Daoy (cell line): ENCODE measurements at places on chromosomes 6 and 20.

GRCh38 chr6:62721408-62721807 lies 435.4 kb upstream of the KHDRBS2 start:
- DNase-seq = no peak

DNA sequence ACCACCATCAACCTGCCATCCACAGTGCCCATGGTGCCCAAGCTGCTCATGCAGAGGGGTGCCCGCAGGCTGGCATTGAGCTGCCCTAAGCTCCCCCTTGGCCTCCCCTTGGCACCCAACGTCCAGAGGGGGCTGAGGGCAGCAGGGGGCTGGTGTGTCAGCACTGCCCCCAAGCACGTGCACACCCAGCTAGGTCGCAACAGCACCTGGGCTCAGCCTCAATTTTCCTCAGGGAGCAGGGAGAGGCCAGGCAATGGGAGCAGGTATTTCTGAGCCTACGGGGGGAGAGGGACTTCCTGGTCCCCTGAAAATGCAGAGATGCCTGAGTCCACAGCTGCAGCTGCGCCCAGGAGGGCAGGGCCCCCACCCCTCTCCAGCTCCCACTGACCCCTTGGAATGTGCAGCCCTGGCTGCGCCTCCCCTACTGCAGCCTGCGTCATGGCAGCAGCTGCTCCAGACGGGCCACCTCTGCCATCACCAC lies 204.2 kb downstream of the ANKRD60 start:
- DNase-seq = no peak

GRCh38 chr20:45419188-45420091 lies 3.5 kb downstream of the PIGT start:
- DNase-seq = peak; percentile 96

DNA sequence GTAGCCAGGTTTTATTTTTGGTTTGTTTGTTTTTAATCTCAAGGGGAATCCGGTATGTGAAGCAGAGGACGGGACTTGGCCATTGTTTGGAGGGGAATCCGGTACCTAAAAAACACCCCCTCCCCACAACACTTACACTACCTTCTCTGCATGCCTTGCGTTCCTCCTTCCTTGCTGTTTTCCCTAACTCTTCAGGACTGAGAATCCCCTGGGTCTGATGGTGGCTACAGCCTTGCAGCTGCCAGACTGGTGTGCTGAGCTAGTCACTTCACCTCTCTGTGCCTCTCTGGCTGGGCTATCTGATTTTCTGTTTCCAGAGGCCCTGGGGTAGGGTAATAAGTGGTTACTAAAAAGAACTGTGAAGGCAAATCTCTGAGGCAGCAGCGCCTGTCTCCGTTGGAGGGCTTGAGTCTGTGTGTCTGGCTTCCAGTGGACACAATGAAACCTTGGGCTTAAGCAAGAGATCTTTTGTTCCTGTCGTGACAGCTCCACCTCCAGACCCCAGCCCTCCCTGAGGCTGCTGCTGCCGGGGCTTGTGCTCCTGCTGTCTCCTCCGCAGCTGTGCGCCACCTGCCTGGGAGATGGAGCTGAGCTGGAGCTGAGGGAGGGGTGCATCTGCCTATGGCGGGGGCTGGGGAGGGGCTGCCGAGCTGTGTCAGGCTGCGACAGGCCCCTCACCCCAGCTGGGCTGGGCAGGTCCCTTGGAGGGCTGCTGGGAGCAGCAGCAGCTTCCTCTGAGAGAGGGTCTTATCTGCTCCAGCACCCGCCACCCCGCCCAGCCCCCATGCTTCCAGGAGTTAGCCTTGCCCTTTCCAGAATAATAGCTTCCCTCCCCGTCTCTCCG lies 65.8 kb upstream of the CCDC167 start:
- no peak for DNase-seq

GRCh38 chr6:148827416-148828045 lies 80.7 kb downstream of the UST start:
- no peak for DNase-seq

DNA sequence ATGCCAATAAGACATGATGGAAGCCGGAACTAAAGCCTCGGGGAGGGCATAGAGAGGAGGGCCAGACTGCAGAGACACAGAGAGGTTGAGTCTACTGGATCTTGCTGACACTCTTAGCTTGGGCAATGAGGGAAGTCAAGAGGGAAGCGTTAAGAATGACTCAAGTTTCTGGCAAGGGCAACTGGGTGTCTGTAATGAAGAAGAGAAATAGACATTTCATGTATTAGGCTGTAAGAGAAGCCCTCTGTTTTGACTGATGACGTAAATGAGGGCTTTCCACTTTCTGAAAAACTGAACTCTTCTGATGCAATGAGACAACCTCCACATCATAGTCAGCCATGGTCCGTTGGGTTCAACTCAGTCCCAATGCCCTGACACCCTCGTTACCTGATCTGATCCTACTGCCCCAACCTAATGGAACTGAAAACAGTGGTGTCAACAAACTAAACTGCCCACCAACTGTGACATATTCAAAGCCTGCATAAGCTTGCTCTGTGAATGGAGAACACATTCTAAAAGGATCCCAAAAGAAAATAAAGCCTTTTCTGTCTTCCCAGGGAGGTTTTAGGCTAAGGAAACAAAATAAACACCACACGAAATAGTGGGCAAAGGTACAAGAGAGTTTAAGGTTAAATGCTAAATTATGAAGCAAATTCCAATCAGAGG lies 45.8 kb upstream of the PNRC1 start:
- peak; percentile 23 for DNase-seq

DNA sequence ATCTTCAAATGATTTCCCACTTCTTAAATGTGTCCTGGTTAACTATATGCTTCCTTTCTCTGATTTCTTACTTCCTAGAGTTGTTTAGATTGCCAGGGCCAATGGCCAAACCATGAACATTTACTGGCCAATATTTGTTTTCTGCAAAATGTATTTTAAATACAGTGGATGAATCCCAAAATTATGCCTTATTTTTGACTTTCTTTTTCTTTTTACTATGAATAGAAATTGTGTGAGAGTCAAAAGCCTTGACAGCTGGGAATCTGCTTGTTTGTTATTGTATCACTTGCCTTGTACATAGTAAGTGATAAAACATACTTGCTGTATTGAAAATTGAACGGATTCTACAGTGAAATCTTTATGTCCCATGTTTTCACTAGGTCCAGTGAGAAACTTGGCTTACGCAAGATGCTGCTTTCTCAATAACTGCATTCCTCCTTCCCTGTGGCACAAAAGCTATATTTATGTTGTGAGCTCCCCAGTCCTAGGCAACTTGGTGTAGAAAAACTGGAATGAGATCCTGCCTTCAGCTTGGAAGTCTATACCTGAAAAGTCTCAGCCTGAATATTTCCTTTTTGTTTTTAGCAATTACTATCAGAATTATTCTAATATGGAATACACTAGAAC lies 295.2 kb downstream of the EPHA7 start:
- no peak for DNase-seq

DNA sequence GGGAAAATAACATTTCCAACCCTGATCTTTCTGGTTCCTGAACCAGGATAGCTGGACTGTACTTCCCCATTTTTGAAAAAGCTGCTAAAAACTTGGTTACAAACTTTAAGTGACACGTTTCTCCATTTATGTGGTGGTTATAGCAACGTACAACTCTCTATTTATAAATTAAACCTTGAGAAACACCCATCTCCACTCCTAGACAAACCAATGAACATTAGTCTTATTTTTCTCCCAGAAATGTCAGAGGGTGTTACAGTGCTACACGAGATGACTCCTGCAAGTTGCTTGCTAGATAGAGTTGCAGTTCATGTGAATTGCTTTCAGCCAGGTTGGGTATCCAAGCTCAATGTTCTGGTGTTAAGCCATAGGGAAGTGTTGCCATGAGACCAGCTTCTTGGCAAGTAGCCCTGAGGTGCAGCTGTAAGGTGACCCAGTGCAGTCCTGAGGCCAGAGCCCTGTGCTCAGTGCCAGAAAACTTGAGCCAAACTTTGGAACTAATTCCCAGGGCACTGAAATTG lies 51.3 kb upstream of the REV3L start:
- DNase-seq = peak; percentile 37

DNA sequence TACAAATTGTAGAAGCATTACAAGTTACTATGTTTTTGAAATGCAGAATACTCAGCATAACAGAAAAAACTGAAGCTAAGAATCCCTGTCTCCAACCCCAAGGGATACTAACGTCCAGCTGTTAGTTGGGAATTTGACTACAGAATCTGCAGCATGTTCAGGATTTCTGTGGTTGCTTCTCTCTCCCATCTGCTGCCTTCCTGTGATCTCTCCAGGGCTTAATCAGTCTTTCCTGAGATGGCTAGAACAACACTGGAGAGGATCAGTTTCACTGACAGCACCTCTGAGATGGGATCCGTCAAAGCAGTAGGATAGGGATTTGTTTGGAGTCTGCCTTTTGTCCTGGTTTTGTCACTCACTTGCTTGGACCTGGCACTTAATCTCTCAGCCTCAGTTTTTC lies 73.3 kb upstream of the NUP153 start:
- no peak for DNase-seq

DNA sequence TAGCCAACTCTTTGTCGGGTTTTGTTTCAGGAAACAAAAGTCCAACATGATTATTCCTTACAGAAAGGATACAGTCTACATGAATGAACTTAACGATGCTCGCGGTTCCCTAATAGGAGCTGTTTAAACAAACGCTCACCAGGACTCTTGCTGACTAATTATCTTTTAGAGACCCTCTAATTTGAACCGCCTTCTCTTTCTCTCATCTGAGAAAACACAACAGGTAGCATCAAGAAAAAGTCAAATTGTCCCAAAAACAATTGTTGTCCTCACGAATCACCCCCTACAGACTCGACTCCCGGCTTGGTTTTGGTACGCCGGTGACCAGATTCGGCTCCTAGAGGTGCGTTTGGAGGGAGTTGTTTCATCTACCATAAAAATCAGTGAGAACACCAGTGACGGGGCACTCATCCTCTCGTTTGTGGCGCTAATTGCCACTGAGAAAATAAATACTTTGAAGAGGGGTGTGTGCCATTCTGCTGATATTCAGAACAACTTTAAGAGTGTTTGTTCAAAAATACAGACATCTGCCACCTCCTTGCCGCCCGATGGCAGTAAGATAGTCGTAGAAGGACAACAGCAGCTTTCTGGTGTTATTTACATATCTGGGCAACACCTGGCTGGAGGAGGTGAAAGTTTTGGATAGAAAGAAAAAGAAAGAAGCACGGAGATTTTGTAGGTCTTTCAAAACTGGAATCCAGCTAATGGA lies 1.1 kb upstream of the SIM1 start:
- no peak for DNase-seq

GRCh38 chr20:16349523-16350260 lies 223.6 kb downstream of the KIF16B start:
- DNase-seq = peak; percentile 9

DNA sequence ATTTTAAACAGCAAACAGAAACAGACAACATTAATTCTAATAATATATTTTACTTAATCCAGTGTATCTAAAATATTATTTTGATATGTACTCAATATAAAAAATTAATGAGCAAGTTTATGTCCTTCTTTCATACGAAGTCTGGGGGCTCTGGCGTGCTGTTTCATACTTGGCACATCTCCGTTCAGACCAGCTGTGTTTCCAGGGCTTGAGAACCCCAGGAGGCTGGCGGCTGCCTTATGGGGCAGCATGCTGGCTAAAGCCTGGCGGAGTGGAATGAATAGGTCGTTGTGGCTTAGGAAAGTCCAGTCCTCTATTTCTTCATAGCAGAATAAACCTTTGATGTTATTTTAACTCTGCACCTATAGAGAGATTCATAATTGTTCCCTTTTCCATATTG lies 43.3 kb downstream of the DUSP22 start:
- DNase-seq = no peak
